NCI-H1417 treated with DMSO at 0.1 percent for 48 hours (cell line): ENCODE measurements at places on chromosomes 2 and 18.

- DNase-seq, result no peak
Observed at GRCh38 chr2:37890893-37891495, 34.1 kb upstream of the RMDN2 start.

GRCh38 chr18:12076424-12077140 is 17.1 kb upstream of the ANKRD62 start:
- DNase-seq, result no peak

- peak; percentile 81 for DNase-seq
Observed at GRCh38 chr2:14635391-14635871, 2.9 kb downstream of the LRATD1 start.

GRCh38 chr18:11237484-11237883 is 88.1 kb upstream of the PIEZO2 start:
- no peak for DNase-seq

DNA sequence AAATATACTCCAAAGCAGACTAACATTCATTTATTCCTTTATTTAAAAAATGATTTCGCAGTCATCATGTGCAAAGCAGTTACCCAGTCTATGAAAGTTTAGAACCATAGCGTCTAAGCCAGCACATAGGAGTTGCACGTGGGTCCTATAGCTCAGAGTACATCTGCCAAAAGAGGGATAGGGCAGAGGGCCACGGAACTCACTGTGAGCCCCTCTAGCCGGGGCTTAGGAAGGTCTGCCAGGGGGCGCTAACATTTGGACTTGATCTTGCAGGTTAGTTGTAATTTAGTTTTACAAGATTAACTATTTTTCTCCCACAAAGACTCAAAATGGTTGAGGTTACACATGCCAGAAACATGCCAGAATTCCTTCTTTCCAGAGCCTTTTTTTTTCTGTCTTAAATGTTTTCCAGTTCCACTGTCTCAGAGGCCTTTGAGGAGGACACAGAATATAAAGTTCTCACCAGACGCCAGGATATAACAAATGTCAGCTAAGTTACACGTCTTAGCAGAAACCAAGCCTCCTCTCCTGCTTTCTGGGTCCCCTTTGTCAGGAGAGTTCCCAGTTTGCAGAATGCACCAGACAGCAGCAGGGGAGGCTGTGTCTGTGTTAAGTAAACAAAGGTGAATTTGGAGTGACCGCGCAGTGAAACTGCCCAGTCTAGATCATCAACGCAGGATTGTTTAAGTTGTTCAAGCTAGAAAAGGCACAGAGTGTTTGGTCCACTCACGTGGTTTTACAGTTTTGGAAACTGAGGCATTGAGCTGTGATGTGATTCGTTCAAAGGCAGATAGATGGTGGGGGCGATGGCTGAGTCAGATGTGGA is 292.0 kb downstream of the PRKCE start:
- DNase-seq, result no peak

- DNase-seq, result no peak
Observed at GRCh38 chr2:218877331-218877730, 3.3 kb upstream of the WNT10A start.

GRCh38 chr2:126513033-126513432 is 142.9 kb upstream of the GYPC start:
- DNase-seq, result no peak

DNA sequence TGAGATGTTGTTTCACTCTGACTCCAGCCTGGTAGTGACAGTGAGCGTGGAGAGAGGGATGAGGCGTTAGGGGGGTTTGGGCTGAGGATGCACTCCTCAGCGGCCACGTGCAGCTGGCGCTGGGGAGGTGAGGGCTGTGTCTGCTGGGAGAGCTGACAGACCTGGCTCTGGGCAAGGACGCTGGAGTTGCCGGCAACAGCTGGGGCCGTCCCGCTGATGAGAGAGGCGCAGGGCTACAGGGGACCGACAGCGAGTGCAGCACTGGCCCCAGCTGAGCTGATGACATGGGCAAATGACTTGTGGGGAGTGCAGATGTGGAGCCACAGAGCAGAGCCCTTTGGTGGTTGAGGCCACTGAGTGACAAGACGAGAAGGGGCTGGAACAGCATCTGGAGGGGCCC is 38.4 kb downstream of the COA5 start:
- DNase-seq, result no peak

- DNase-seq, result no peak
Observed at GRCh38 chr2:222257645-222258044, 41.2 kb downstream of the PAX3 start.

DNA sequence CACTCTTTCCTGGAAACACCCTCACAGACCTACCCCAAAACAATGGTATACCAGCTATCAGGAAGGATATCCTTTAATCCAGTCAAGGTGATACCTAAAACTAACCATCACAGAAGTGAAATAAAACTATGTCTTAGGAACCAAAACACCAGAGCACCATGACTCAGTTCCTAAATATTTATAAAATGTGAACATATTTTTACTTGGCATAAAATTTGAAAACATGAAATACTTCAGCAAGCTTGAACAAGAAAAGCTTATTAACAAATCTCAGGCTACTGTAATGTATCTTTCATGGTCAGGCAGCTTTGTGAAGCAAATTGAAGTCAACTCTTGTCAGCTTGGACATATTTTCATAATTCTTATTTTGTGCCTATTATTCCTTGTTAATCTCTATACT is 440.8 kb upstream of the CDH20 start:
- DNase-seq, result no peak

DNA sequence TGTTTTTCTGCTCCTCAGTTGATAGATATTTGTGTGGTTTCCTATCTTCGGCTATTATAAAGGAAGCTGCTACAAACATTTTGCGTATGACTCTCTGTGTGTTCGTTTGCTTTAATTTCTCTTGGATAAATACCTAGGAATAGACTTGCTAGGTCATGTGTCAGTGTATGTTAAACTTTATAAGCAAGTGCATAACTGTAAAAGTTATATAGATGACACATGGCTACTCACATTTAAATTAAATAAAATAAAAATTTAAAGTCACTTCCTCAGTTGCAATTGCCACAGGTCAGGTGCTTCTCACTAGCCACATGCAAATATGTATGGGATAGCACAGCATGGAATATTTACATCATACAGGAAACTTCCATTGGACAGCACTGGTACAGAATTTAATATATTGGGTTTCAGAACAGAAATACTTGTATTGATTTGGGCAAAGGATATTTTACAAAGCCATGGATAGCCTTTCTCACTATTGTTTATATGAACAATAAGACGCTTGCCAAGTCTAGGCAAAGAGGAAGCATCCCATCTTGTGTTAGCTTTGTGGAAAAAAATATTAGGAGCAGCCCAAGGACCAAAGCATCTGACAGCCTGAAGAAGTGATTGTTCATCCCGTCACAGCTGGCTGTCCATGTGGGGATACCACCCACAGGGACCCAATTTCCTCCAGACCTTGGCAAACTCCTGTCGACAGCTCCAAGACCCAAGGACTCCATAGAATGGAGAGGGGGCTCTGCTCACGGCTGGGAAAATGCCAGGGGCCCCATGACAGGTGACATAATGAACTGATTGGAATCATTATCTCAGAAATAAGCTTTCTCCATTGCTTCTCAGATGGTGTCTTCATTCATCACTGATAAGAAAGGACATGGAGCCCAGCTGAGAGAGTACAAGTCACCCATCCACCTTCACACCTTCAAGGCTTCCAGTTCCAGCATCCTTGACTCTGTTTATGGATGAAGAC is 196.7 kb downstream of the SH3BP4 start:
- DNase-seq, result no peak

DNA sequence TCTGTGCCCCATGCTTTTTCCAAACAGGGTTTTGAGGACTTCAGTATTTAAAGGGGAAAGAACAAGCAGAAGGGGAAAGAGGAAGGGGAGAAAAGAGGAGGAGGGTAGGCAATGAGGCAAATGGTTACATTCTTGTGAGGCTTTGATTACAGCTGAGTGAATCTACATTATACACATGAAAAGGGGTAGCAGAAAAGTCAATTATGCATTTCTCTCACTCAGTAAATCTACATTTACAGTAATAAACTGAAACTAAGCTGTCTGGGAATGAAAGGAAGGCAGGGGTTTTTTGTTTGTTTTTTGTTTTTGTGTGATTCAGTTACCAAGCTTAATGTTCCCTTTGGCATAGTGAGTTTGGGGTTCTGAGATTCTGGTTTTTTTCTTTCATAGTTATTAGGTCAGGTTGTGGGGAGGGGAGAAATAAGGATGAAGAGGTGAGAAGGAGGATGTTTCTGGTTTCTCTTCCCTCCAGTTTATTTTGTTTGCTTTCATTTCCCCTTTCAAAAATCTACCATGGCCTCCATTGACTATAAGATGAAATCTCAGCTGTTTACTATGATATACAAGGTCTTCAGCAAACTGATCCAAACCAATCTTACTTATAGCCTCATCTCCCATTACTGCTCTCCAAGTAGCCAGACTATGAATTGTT is 18.7 kb downstream of the C18orf63 start:
- DNase-seq, result no peak

DNA sequence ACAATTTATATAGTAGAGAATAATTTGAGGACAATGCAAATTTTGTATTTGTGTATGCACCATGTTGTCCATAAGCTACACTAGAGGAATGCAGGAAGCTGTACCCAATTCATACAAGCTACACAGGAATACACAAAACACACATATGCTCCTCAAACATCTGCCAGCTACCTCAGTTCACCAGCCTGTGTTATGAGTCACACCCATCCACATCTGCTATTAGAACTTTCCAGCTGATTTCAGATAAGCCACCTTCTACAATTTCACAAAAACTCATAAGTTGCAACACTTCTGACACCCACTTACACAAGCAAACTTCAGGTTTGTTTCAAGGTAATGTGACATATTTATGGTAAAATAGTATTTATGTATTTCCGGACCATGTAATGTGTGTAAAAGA is 438.9 kb downstream of the SATB2 start:
- no peak for DNase-seq

- DNase-seq, result no peak
Observed at GRCh38 chr2:189517847-189518535, 62.6 kb downstream of the SLC40A1 start.

DNA sequence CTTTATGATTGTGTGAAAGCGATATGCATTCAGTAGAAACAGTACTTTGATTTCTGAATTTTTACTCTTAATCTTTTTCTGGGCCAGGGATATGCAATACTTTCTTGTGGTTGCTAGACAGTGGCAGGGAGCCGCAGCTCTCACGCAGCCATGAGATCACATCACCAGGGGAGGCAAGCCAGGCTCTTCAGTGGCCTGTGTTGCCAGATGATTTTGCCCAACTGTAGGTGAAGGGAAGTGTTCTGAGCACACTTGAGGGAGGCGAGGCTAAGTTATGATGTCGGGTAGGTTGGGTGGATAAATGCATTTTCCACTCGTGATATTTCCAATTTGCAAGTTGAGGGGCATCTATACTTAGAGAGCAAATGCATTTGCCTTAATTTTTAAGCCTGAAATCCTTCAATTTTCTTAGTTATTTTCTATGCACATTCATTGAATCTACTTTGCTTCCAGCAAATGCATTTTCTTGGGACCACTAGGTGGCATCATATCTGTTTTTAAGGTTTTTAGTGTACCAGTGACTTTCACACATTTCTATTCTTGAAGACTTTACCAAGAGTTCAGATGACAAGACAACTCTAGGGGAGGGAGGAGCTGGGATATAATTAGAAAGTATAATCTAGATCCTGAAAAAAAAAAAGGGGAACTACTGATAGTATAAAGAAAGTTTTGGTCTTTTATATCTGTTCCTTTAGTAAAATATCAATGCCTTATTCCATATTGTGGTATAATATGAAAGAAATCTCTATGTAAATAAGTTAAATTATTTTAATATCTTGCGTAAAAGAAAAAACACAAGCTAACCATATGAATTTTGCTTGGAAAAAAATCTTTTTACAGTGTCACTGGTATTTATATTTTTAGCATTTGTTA is 643.3 kb downstream of the SOCS6 start:
- DNase-seq, result peak; percentile 35

GRCh38 chr2:177068967-177069366 is 143.6 kb upstream of the HNRNPA3 start:
- DNase-seq, result no peak

- no peak for DNase-seq
Observed at GRCh38 chr2:14756981-14757657, 124.6 kb downstream of the LRATD1 start.

GRCh38 chr2:130263606-130264005 is 65.4 kb upstream of the TUBA3E start:
- DNase-seq, result no peak

DNA sequence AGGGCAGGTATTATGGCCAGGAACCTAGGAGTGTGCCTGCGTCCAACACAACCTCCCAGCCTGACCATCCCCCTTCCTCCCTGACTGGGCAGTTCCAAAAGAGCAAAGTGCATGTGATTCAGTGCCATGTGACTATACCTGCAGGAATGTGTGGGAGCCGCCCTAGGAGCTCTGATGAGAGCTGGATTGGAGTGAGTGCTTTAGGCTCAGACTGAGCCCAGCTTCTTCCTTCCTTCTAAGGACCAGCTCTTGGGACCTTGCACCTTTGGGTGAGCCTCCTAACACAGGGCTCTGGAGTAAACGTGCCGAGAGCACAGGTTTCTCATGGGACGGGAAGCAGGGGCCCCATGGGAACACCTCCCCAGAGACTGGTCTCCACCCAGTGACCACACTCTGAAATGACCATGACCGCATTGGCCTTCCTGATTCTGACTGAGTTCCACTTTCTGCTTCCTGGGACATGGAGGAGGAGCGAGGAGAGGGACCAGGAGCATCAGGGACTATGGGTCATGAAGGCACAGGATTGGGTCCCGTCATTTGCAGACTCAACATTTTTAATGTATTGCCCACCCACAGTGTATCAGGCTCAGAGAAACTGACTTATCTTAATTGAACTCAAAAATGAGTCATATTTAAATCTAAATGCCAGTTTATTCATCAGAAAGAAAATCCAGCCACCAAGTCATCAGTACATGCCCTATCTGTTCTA is 87.8 kb upstream of the BCL2L11 start:
- no peak for DNase-seq

DNA sequence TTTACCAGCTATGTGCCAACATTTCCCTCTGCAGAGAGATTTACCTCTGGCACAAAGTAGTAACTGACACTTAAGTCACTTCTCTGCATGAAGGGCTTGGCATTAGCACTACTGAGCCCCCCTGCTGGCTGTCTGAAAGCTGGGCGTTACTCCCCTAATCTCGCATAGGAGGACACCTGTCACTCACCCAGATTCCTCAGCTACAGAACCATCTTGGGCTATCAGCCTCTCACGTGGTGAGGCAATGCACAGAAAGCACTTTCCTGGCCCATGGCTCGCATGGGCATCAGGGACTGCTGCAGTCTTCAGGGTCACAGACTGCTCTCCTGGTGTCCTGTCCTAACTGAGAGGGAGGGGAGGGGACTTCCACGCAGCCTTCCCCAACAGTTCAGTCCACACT is 12.0 kb downstream of the SERPINE2 start:
- DNase-seq, result no peak
